ENCODE measurements at places on chromosomes 3 and 15.

DNA sequence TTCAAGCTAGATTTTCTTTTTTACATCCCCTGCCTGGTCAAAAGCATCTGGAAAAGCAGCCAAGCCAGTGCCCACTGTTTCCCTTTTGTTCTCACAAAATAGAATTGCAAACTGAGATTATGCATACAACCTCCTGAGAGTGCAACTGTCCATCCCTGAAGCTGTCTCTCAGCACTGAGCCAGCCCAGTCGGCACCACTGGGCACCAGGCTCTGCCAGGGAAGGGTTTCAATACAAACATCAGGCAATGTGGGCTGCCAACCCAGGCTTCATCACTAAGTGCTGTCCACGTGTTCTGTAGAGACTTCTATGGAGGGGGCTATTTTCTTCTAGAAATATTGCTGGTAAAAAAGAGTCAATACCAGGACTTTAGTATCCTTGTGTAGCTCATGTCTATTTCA lies 356.3 kb upstream of the TBL1XR1 start:
- DNase-seq = no peak

- DNase-seq = no peak
These were observed 95.8 kb downstream of the CADM2 start for GRCh38 chr3:85054579-85054978.

DNA sequence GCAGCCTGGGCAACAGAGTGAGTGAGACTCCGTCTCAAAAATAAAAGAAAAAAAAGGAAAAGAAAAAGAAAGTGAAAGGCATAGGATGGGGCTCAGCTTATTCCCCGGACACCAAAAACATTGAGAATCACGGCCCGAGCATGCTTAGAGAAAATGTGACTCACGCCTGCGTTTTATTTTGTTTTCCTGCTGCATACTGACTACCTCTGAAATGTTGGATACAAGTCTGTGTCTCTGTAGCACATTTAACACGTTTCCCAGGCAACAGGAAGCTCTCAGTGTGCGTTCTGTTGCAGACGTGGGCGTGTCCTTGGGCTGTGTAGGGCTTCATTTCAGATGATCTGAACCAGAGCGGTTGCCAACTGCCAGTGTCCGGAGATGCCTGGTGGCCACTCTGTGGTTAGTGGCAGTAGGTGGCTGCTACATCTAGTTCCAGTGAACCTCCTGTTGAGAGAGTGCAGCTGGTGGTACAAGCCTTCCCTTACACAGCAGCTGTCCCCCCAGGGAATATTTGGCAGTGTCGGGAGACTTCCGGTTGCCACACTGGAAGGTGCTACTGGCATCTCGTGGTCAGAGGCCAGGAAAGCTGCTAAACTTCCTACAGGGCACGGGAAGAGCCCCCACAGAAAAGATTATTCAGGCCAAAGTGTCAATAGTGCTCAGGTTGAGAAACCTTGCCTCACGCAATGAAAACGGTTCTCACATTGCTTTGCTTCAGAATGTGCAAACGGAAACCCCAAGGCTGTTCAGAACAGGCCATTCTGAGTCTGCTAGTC lies 3.0 kb downstream of the SLC51A start:
- peak; percentile 48 for DNase-seq

DNA sequence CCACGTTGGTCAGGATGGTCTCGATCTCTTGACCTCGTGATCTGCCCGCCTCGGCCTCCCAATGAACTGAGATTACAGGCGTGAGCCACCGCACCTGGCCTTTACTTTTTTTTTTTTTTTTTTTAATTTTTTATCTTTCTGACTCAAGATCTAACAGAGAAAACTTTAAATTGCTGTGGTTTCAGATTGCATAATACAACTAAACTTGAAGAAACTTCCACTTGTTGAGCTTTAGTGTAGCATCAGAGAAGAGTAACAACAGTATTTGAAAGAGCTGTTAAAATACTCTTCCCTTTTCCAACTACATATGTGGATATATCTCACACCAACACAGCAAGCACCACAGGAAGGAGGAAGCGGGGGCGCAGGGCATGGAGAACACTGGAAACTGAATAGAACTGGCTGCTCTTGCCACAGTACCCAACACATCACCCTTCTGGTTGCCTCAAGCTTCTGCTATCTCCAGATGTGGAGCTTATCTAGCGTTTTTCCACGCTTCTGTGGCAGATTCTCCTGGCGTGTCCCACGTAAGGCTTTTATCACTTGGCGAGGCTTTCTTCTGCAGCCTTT lies 45.4 kb downstream of the MAP6D1 start:
- DNase-seq = no peak

DNA sequence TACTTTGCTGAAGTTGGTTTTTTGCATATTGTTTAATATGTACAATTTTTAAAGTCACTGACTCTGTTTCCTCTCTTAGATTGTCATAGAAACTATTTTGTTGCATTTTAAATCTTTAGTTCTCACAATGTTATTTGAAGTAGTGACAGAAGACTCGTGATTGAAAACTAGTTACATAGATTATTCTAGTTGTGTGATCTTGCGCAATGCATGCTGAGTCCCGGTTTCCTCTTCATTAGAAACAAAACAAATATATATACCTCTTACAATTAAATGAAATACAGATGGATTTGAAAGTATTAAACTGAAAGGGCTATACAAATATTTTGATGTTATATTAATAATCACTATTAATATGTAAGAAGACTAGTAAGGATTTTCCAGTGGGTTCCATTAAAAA lies 333.0 kb downstream of the LPP start:
- no peak for DNase-seq

- DNase-seq = no peak
These were observed 198.2 kb downstream of the NECTIN3 start for GRCh38 chr3:111269777-111270176.

DNA sequence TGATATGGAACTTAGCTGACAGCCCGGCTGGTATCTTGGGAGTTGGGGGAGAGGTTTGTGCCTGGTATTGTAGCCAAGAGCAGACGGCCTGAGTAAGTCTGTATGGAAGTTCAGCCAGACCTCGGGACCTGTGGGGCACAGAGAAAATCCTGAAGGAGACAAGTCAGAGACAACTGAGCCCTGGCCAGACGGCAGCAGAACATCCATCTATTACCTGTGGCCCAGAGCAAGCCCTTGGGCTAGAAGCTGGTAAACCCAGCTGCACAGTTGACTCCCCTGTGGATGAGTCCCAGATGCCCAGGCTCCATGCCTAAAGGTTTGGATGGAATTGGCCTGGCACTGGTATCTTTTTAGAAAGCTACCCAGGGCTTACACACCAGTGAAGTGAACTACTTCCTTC lies 70.4 kb upstream of the DLG1 start:
- DNase-seq = no peak

DNA sequence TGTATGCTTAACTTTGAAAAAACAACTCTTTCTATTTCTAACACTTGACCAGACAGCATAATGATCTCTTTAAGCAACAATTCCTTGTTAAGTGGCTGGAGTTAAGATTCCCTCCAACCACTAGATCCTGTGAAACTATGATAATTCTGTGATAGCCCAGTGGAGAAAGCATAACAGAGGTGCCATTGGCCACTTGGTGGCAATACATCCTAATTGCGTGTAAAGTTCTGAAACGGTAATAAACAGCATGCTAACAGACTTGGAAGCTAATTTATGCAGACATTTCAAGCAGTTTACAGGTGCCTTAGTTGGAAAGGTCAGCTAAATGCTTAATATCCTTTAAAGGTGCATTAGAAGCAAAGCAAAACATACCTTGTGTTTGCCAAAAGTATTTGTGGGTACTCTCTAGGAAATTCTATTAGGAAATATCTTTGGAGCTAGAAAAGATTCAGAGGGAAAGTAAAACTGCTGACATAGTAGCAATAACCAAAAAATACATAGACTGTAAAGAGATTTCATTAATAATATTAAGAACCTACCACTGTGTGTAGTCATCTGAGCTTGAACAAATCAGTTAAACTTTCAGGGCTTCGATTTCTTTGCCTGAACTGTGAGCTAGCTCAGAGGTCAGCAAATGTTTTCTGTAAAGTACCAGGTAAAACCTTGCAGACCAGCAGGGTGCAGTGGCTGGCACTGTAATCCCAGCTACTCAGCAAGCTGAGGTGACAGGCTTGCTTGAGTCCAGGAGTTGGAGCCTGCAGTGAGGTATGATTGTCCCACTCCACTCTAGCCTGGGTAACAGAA lies 19.0 kb upstream of the CSTA start:
- peak; percentile 41 for DNase-seq

DNA sequence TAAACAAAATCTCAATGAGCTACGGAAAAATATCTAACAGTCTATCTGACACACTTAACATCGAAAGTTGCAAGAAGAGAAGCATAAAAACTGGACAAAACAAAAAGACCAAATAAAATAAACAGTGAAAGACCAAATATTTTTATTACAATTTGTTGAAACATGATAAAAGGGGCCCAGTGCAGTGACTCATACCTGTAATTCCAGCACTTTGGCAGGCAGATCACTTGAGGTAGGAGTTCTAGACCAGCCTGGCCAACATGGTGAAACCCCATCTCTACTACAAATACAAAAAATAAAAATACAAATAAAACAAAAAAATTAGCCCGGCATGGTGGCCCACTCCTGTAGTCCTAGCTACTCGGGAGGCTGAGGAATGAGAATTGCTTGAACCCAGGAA lies 914.0 kb upstream of the ALCAM start:
- DNase-seq = no peak

- no peak for DNase-seq
These were observed 12.8 kb downstream of the NXPE3 start for GRCh38 chr3:101791778-101792177.

- DNase-seq = no peak
These were observed 38.1 kb downstream of the TLE3 start for GRCh38 chr15:70059476-70060213.

DNA sequence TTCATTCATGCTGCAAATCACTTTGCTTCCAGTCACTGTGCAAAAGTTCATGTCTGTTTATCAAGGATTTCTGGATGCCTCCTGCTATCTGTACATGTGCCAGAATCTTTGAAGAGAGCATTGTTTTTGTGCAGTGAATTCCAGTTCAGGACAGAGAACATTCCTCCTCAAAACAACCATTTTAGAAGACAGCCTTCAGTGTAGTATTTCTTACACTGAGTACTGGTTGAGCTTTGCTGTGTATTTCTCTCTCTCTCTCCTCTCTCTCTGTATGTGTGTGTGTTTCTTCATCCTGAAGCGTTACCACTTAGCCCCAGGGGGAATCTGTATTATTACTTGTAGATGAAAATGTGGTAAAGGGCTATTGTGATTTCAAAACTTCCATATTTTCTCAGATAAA lies 123.8 kb upstream of the CHL1 start:
- no peak for DNase-seq

- no peak for DNase-seq
These were observed 237.7 kb upstream of the ST8SIA2 start for GRCh38 chr15:92155934-92156333.

GRCh38 chr3:125032100-125032643 lies 23.6 kb downstream of the HEG1 start:
- no peak for DNase-seq

DNA sequence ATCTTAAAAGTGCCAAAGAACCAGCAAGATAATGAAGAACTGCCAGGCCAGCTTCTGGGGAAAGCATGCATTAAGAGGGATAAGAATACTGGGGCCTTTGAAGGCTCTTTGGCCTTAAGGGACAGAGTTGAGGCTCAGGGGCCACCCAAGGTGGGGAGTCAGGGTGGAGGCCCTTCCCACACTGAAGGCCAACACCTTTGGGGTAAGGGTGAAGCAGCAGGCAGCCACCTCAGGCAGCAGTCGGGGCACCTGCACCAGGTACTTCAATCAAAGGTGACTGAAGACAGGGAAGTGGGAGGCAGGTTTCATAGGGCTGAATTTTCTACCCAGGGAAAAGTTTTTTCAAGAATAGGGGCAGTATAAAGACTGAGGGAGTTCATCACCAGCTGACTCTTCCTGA lies 87.7 kb upstream of the KLF13 start:
- DNase-seq = no peak

All from NCI-H526 (cell line).